Activated CD4-positive, alpha-beta T cell treated with anti-CD3 and anti-CD28 coated beads for 1 hour (primary cell): ENCODE measurements at places on chromosomes 5 and 9.

- no peak for DNase-seq
These were observed 83.0 kb upstream of the JAK2 start for GRCh38 chr9:4902135-4902475.

- DNase-seq: no peak
These were observed 1262.0 kb upstream of the DMAC1 start for GRCh38 chr9:9061627-9062026.

- DNase-seq: no peak
These were observed 17.1 kb upstream of the CTNNAL1 start for GRCh38 chr9:109030426-109030825.

DNA sequence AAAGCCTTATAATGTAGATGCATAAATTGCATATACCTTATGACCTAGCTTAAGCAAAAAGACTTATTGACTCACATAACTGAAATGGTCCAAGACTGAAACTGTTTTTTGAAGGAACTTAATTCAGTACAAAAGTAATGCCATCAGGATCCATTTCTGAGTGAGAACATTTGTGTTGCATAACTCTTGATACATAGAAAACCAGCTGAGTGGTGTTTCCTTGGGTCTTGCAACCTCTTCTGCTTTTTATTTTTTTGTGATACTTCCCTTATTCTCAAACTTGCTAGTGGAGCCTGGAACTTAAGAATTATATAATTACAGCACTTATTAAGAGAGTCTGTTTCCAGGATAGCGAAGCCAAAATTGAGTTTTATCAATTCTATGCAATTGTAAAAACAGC, 272.0 kb downstream of the MAN2A1 start:
- DNase-seq: no peak

DNA sequence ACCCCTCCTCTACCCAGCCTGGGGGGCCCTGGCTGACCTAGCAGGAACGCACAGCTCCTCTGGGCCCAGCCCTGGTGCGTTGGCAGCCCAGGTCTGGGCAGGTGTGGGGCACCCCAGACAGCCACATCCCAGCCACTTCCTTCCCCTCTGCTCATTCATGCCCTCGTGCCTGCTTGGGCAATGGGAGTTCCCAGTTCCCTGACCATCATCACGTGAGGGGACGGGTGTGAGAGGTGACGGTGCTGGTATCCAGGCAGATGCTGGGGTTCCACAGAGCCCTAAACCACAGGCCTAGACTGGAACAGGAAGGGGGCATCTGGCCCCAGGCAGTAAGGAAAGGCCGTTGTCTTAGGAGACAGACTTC, 8.4 kb downstream of the RALGDS start:
- no peak for DNase-seq

- DNase-seq: no peak
These were observed 24.3 kb downstream of the SHB start for GRCh38 chr9:38044706-38045105.

DNA sequence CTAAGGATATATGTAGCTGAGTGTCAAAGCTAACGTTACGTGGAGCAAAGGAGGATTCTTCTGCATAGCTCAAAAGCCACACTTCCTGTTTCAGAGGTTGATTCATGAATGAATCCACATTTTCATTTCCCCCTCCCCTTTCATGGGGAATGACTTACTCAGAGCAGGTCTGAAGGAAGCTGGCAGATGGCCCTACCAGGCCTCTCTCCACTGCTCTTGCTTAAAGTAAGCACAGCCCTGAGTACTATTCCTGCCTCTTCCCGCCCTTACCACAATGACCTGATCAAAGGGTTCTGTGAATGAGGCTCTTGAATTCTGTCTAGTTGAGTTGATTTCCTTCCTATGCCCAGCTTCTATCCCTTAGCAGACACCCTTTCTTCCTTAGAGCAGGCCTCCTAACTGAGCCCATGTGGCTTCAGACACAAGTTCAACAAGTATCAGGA, 6.3 kb downstream of the IGIP start:
- DNase-seq: no peak

DNA sequence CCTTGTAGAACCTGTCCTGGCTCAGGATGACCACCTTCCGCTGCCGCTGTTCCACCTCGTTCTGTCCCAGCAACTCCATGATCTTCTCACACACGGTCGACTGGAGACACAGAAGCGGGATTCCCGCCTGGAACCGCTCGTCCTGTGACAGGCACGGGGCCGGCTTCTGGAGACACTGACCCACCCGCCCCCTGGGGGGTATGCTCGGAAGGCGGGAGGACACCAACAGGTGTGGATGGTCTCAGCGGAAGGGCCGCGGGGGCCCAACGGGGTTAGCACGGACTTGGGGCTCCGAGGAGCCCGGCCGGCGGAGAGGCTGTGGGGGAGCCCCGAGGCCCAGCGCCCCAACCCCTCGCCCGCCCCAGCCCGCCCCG, 530 bp downstream of the UCK1 start:
- DNase-seq: no peak

- no peak for DNase-seq
These were observed 132.5 kb downstream of the CDH18 start for GRCh38 chr5:19855453-19855852.

GRCh38 chr5:137186759-137187461, 312.2 kb downstream of the SPOCK1 start:
- no peak for DNase-seq

DNA sequence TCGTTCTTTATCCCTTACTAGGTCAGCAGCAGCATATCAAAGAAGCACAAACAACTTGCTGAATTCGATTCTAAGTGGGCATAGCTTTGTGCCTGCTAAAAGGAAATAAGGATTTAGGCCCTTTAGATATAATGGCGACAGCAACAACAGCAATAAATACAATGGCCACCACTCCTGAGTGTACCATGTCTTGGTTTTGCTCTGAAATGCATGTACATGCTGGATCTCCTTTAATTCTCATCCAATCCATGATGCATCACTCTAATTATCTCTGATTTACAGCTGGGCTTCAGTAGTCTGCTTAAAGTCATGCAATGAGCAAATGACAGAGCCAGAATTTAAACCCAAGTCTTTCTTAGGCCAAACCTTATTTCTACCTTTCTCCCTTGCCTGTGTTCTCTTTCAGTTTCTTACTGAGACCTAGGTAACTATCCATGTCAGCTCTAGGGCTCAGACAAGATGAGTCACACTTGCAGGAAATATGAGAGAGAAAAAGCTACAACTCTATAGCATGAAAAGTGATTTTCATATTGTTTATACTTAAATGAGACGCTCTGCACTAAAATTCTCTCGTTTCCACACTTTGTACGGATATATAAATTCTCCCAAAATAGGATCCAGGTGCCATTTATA, 111.8 kb downstream of the HMHB1 start:
- no peak for DNase-seq

- no peak for DNase-seq
These were observed 48.4 kb downstream of the CCDC125 start for GRCh38 chr5:69284203-69284602.

DNA sequence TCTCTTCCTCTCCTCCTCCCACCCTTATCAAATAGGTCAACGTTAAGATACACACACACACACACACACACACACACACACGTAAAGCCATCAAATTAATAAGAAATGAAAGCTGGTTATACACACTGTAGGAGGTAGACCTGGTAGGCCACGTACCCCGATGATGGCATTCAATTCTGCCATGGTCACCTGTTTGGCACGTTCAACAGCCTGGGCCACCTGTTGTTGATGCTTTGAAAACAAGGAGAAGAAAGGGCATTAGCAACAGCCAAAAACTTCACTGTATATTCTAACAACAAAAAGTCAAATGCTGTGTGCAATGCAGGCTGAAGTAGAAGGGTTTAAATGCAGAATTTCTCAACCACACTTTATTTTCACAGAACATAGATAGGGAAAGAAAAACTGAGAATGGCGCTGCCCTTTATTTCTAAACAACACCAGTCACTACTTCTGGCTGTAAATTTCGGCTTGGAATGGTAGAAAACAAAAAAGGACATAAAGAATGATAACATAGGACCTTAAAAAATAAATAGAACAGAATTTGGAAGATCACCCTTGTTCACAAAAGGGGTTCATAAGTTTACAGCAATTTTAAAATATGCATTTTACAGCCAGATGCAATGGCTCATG, 37.2 kb downstream of the TLE1 start:
- DNase-seq: no peak
